ENCODE measurements at places on chromosomes 6 and 20. TPM values are rescaled to one million over a fixed set of nuclear protein-coding genes. Genes with fewer than 3 reads are reported as not detected.

GRCh38 chr20:31540406-31540805, 26.2 kb downstream of the HM13 start:
- DNase-seq, result no peak

The CAGE1 gene
- not detected for total RNA-seq

GRCh38 chr20:20150241-20150640, 97.9 kb downstream of the CFAP61 start:
- DNase-seq, result no peak

The TNXB gene
- total RNA-seq, result 1.6 TPM

DNA sequence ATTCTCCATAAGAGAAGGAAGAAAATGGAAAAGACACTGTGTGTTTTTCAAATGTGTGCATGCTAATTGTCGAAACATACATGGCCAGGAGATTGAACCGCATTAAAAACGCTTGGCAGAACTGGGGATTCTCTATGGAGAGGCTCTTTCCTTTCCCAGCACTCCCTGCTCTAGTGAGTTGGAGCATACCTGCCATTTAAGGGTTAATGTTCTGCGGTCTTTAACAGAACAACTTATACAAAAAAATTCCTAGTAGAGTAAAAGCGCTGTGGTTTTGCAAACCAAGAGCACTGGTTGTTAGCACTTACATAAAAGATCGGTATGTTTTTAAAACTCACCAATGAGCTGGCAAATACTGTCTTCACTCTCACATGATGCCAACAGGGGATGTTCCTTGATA, 1.5 kb downstream of the TAGAP start:
- no peak for DNase-seq
